Activated CD4-positive, alpha-beta T cell treated with anti-CD3 and anti-CD28 coated beads for 1 hour (primary cell): ENCODE measurements at places on chromosomes 5 and 9.

- no peak for DNase-seq
Measured at GRCh38 chr5:95808013-95808685, 14.4 kb downstream of the GLRX start.

DNA sequence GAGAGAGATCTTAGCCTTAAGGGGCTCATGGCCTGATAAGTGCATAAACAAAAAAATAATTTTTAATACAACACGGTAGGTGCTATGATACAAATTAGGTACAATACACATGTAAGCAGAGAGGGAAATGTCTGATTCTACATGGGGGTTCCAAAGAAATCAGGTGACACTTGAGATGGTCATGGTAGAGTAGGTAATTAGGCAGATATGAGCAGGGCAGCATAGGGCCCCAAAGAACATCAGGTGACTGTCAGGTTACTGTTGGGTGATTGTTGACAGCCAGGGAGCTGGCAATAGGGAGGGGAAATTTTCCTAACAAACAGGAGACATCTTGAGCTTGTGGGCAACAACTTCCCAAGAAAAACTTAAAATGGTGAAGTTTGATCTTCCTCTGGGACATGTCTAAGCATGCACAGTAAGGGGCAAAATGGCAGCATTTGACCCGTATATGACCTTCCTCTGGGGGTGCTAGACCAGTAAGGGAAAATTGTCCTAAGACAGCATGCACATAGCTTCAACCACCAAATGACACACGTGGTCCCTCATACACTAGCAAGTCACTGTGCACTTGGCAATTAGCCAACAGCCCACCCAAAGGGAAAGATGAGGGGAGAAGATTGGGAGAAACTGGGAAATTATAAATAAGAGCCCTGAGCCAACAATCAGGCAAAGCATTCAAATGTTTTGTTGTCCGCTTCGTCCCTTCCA lies 37.3 kb upstream of the TENT4A start:
- DNase-seq, result no peak

DNA sequence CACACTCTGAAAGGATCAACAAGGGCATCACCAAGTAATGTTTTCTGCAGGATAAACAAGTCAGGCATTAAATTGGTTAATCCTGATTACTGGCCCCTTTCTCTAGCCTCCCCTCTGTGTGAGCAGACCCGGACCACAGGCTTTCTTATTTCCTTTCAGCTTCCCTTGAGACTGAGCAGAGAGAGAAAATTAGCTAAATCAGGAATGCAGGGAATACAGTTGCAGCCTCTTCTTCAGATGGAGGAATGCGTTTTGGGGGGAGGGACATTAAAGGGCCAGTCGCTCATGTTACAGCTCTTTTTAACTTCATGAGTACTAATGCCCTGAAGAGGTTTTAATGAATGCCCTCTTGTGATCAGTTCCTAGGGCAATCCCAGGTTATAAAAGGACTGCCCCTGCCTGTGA lies 19.8 kb downstream of the PCDHAC2 start:
- no peak for DNase-seq

GRCh38 chr9:131642496-131643083 lies 97.3 kb downstream of the PRRT1B start:
- DNase-seq, result no peak

DNA sequence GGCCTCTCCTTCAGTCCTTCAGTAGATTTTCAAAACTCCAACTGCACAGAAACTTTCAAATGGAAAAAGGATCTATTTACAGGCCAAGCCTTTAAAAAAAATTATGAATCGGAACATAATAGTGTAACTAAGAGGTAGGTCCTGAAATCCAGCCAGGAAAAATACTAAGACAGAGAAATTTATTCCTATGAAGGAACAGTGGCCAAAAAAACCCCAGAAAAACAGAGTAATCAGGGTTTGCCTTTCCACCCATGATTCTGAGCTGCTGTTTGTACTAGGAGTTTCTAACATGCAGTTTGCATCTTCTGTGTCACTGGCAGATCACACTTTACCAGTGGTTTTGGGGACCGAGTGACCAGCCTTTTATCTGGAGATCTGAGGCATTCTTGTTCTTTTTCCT lies 93.1 kb upstream of the TMED7 start:
- DNase-seq, result no peak

DNA sequence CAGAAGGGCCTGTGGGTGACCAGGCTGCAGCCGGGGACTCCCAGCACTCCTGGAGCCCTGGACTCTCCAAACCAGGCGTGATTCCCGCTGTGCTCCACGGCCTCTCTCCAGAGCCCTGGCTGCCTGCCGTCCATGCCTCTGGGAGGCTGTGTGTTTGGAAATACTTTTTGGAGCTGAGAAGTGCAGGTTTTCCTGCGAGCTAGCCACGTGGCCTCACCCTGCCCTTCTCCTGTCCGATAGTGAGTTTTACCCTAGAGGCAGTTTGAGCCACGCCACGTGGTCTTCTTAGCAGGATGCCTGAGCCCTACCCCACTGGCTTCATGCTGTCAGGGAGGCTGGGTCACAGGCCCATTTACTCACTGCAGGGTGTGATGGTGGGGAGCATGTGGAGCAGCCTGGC lies 71.3 kb downstream of the COL5A1 start:
- no peak for DNase-seq
